Inflammatory macrophage treated with lipopolysaccharide for 4 hours (primary cell): ENCODE measurements at places on chromosomes 3 and 15.

- DNase-seq, result peak; percentile 95
Observed at GRCh38 chr3:123688241-123688747, 103.4 kb upstream of the HACD2 start.

DNA sequence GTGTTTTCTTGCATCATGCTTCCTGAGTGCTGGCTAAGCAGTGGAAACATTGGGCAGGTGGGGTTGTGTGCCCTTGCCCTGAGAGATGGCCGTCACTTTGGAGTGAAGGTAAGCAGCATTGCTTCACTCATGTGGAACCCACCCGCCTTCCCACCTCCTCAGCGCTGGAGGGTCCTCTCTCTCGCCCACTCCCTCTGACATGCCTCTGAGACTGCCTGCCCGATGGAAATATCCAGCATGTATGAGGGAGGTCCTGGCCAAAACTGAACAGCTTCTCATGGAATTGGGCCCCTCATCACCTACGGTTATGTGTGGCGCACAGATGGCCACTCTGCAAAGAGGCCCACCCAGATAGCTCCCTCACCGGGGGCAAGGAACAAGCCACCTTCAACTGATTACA, 48.6 kb downstream of the SMAD3 start:
- no peak for DNase-seq

DNA sequence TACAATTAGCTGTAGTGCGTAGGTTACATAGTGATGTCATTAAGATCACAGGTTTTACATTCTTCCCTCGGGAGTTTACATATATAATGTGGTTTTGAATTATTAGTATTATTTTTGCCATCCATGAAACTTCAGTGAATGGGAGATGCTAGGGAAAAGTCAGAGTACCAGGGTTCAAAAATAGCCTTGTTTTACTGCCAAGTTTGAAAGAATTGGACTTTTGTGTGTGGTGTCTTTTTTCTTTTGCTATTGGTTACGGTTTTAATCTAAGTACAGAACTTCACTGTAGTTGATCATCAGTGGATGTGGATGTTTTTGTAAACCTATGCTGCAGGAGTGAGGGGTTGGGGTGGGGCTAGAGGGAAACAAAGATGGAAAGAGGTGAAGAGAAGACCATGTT, 20.7 kb downstream of the SLC25A26 start:
- DNase-seq, result no peak

- DNase-seq, result no peak
Observed at GRCh38 chr3:158522221-158523136, 48.5 kb upstream of the MLF1 start.

GRCh38 chr3:13727890-13728289, 152.0 kb downstream of the WNT7A start:
- no peak for DNase-seq

- DNase-seq, result no peak
Observed at GRCh38 chr3:24180616-24181015, 235.5 kb downstream of the NR1D2 start.
